ENCODE measurements at places on chromosomes 12 and 14.

DNA sequence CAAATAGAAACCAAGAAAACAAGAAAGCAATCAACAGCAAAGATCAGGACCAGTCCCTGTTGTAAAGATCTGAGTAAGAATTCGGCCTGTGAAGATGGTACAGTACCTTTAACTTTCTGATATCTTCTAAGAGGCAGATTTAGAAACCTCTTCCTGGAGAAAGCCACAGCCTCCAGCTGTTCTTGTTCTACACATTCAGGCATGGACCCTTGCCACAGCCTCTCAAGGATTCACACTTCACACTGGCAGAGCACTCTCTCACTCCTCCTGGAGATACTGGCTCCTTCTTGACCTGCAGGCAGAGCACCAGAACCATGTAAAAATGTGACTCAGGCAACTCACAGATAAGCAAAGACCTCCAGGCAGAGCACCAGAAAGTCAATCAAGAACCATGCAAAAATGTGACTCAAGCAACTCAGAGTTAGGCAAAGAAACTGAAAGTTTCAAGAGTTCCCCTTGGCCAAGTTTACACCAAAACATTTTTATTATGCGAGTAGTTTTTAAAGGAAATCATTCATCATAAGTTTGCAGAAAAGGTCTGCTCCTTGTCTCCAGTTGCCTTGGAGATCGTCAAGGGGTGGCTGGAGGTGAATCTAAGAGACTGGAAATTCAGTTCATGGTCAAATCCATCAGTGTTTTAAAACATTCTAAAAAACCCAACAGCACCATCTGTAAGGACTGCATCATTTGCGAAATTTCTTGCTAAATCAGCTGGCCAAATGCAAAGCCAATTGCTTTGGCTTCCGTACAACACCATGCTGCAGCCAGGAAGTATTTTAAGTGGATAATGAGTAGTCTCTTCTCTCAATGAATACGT is 119.3 kb upstream of the MDM1 start:
- DNase-seq: peak; percentile 6

DNA sequence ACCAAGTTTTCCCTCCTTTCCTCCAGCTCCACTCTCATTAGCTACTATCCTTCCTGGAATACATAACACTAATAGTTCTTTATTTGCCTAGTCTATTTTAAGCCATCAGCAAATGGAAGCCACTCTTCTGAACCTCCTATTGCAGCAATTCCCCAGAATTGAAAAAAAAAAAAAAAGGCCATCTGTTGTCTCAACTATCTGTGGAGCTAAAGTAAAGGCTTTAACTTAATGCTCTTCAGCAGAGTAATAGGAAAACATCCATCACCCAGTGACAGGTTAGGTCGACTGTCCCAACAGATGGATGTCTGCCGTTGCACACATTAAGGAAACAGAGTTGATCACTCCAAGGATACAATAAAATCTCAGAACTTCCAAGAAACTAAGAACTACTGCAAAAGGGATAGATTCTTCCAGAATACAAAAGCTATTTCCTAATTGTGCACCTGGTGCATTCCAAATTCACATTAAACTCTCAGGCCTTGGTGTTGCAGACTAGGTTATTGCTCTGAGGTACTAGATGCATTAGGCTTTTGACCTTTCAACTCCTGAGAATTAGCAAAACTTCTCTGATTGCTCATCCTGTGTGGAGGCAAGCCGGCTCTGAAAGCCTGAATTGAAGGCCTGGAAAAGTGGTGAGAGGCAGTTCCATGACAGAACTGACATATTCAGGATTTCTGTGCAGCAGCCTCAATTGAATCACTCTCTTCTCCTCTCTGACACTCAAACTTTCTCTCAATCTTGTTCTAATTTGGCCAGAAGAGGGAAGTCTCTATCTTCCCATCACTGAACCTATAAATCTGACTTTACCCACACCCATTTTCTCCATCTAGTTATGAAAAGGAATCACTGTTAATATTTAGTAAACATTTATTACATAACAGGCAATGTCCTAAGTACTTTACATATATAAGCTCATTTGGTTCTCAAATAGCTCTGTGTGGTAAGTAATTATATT is 238.4 kb upstream of the HMGA2 start:
- no peak for DNase-seq

- DNase-seq: no peak
These were observed 28.5 kb downstream of the TMCC3 start for GRCh38 chr12:94621662-94622359.

- no peak for DNase-seq
These were observed 2.2 kb downstream of the SCNN1A start for GRCh38 chr12:6373022-6373787.

DNA sequence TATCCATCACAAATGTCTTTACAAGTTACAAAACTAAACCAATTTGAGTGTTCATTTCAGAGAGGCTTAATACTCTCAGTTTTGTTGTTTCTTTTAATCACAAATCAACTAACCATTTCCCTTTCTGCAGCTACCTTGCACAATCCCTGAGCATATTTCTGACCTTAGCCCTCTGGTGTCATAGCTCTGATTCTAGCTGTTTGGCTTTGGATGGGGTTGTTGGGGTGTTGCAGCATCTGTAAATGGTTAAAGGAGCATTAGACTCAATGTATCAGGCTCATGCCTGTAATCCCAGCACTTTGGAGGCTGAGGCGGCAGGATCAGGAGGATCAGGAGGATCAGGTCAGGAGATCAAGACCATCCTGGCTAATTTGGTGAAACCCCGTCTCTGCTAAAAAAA is 461.4 kb downstream of the NRXN3 start:
- no peak for DNase-seq

GRCh38 chr14:73242357-73242901 is 5.1 kb downstream of the PAPLN start:
- no peak for DNase-seq

DNA sequence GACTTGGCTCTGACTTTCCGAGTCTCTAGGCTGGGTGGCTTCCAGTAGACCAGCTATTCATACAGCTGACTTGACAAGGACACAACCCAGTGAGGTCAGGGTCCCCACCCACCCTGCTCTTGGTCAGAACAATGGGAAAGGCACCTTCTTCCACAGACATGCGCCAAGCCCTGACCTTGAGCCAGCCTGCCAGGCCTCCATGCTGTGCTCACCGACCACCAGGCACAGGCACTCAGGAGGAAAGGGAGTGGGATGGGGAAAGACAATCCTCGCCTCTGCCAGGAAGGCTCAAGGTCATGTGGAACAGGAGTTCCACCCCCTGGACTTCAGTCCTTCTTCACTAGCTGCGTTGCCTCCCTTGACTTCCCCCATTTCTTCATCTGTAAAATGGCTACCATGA is 31.4 kb downstream of the GALNT16 start:
- DNase-seq: no peak

GRCh38 chr12:39372204-39372925 is 70.6 kb downstream of the KIF21A start:
- no peak for DNase-seq

DNA sequence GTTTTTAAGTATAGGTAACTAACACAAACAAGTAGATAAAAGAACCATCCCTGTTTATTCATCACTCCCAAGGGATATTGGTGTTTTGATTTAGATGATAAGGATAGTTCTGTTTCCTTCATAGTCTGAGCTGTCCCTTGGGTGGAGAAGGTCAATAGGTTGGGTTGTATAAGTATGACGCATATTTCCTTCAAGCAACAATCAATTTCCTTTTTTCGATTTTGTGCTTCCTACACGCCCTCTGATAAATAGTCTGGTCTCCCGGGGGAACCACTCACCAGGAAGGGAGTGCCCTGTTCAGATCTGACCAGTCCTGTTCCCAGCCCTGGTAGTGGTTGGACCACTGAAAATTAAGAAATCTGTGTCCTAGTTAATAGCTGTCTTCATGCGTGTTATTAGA is 378.8 kb upstream of the FAR2 start:
- DNase-seq: no peak

DNA sequence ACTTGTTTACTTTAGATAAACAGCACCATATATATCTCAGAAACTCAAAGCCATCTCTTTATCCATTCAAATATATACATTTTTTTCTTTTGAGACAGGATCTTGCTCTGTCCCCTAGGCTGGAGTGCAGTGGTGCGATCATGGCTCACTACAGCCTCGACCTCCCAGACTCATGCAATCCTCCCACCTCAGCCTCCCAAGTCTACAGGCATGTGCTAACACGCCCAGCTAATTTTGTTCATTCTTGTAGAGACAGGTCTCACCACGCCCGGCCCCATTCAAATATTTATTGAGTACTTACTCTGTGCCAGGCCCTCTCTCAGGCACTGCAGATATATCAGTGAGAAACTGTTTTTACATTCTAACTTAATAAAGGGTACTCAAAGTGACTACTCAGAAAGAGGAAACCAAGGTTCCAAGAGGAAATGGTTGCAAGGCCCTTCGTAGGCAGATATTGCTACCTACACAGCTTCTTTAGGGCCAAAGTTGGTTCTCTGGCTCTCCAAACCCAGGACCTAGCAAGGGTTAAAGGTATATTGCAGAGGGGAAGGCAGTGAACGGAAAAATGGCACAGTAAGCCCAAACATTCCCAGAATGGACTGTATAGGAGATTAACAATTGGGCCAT is 2.9 kb downstream of the ATXN3 start:
- no peak for DNase-seq

DNA sequence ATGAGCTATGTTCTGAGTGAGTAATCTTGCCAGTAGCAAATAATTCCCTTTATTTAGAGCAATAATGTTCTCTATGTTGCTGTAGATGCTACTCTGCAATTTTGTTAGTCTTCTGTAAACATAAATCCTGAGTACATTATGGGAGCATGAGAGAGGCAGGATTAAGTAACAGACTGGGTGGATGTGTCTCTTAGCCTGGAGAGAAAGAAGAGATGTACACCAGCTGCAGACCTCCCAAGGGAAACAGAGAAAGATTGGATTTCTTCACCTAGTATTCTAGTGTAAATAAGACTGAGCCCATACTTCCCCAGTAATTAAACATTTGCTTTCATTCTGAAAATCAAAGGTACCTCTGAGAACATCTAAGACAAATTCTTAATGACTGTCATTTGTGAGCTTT is 564.0 kb downstream of the TRHDE start:
- no peak for DNase-seq

DNA sequence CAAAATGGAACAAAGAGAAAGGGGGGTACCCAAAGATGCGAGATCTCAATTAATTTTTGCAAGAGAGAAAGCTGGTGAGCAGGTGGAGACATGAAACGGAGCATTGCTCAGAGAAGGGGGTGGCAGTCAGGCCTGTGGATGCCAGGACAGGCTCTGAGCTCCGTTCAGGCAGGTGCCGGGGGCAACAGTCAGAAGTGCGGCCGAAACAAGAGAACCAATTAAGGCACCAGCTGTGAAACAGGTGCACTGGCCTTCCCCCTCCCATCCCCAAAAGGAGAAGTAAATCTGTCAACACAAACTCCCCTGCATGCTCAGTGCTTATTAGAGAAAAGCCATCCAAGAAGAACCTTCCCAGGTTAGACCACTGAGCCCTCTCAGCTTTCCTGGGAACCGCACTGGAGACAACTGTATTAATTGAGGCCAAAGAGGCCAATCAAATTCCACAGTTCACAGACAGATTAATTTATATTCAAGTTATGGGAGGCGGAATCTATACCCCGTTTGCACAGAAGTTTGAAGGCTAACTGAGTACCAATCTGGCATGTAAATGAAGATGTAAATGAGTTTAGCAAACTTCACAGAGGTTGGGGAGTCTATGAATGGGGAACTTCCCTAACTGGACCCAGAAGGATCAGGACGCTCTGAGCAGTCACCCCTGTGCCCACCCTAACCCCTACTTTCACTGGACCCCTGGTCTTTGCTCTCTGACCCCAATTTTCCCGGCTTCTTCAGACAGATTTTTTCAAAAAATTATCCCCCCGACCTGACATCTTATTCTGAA is 20.9 kb downstream of the OAS2 start:
- DNase-seq: no peak

- DNase-seq: no peak
These were observed 2.3 kb upstream of the MYBPC1 start for GRCh38 chr12:101592448-101592847.

- no peak for DNase-seq
These were observed 9.7 kb downstream of the CKAP4 start for GRCh38 chr12:106238146-106238545.

DNA sequence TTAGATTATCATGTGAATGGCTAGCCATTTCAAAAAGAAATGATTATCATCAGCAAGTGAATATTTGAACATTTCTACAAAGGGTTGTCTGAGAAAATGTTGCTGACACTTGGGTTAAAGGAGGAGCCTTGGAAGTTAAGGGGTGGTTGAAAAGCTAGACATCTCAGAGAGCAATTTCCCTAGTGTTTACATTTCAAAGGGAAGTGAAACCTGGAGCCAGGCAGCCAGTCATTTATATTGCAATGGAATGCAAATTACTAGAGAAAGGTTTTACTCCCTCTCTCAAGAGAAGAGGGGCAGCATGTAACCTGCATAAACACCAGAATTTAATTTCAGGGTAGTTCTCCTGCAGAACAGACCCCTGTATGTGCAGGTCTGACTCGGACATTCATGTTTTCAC is 279.0 kb downstream of the SLC16A7 start:
- DNase-seq: no peak

DNA sequence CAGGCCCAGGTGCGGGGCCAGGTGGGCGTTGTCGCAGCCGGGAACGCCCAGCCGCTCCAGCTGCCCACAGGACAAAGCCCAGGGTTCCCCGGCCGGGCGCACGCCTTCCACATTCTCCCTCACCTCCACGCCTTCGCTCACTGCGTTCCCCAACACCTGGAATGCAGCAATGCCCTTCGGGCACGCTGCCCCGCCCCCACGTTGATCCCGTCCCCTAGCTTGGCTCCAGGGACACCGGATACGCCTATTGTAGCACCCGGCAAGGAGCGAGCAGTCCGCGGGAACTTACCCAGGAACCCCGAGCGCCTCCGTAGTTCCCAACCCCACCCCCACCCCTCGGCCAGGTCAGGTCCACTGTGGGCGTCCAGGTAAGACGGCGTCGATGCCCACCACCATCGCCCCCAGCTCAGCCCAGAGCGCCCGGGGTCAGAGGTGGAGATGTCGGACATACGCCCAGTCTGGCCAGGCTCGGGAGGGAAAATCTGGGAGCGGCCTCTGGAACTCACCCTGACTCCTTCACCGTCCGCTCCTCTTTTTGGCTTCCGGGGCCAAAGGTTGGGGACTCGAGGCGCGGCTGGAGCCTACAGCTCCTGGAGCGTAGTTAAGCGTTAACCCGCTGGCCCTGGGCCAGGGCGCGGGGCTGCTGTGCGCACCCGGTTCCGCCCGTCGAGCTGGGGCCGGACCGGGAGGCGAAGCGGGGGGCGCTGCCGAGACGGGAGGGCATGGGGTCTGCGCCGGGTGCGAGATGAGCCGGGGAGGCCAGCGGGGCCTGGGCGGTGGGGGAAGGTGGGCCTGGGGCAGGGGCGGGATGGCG is 594 bp upstream of the CEP170B start:
- DNase-seq: no peak

Data from hematopoietic multipotent progenitor cell treated with erythropoietin and hydrocortisone succinate and interleukin-3 and kit ligand, for 15 days (in vitro differentiated cells).